ENCODE measurements at places on chromosomes 7 and 10.

DNA sequence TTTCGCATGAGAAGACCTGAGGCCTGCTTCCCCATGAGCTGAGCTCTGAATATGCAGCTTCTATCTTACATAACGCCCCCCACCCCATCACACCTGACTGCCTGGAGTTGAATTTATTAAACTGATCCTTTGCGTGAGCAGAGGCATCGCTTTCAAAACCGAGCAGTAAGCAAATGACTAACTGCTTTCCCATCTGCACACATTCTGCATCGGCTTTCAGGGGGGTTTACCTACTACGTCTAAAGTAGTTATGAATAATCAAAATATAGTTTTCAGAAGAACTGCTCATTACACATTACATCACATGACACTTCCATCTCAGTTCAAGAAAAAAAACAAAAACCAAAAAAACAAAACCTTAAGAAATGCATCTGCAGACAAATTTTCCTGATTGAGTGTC is 54.7 kb upstream of the EGR2 start:
- no peak for DNase-seq

DNA sequence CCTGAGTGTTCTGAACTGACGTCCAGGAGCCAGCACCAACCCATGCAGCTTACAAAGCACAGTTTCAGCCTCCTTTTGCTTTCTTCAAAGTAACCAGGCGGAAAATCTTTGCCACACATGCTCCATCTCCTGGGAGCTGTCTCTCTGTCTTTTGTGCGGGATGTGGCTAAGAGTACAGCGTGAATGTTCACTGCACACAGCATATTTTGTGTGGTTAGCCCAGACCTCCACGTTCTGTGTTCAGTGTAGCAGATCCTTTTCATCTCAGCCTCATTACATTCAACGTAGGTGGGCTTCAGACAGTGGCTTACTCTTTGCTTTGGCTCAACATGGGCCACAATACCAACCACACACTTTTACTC is 200.8 kb downstream of the TNS3 start:
- no peak for DNase-seq

GRCh38 chr10:103932971-103933370 is 15.0 kb upstream of the STN1 start:
- no peak for DNase-seq

GRCh38 chr10:87505366-87506111 is 846 bp downstream of the MINPP1 start:
- peak; percentile 82 for DNase-seq

DNA sequence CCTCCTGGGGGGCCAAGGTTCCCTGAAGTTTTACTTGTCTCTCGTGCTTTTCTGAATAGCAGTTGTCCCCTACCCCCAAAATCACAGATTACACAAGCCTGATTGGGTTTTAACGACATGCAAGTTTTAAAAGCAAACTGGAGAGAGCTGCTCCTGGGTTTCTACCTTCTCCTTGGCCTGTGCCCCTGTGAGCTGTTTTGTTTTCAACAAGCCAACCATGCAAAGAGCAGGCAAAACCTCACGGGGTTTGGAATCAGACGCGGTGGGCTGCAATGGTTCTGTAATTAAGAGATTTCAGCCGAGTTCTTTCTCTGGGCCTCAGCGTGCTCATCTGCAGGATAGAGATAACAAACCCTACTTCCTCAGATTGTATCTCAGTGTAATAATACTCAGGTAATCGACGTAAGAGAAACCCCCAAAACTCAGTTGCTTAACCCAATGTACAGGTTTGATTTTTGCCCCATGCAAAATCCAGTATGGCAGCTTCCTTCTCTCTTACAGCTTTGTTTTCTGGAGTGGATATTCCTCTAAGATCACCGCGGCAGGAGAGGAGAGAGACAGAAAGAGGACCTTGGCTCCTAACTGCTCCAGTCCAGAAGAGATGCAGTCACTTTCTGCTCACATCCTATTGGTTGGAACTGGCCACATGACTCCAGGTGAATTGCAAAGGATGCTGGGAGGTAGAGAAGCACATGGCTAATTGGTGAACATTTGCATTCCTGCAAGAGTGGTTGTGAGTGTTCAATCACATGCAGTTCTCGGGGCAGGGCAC is 42.0 kb downstream of the MYL10 start:
- no peak for DNase-seq
